Upper lobe of left lung (tissue), 6 donors: ENCODE measurements at places on chromosomes 2 and 18. TPM values are rescaled to one million over a fixed set of nuclear protein-coding genes. Genes with fewer than 3 reads are reported as not detected.

The ABCB11 gene
- total RNA-seq, result not detected

The DSG1 gene
- not detected for total RNA-seq

- no peak for DNase-seq
- H3K36me3 ChIP-seq, result no peaks in the 10 kb centered on the region
- H3K27me3 ChIP-seq, result no peaks in the 10 kb centered on the region
- no peaks in the 10 kb centered on the region for H3K4me1 ChIP-seq
Measured at GRCh38 chr2:58120626-58121229, 74.1 kb downstream of the VRK2 start.

DNA sequence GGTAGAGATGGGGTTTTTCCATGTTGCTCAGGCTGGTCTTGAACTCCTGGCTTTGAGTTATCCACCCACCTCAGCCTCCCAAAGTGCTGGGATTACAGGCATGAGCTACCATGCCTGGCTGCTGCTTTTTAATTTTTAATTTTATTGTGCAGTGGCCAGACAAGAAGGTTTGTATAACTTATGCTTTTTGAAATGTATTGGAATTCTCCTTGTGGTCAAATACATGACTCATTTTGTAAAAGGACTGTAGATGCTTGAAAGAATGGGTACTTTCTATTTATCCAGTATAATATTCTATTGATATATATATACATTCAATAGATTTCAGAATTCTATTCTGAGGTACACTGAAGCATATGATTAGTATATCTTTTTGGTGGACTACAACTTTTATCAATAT, 82.6 kb upstream of the ST3GAL5 start:
- no peaks in the 10 kb centered on the region for H3K27me3 ChIP-seq
- H3K4me3 ChIP-seq, result no peak overlapping the region
- H3K36me3 ChIP-seq, result no peaks in the 10 kb centered on the region
- DNase-seq, result no peak
